ENCODE measurements at places on chromosomes 3 and 15.

GRCh38 chr3:132279030-132279429 is 38.2 kb upstream of the ACP3 start:
- DNase-seq, result no peak

GRCh38 chr3:184946917-184947316 is 135.0 kb downstream of the VPS8 start:
- DNase-seq, result no peak

DNA sequence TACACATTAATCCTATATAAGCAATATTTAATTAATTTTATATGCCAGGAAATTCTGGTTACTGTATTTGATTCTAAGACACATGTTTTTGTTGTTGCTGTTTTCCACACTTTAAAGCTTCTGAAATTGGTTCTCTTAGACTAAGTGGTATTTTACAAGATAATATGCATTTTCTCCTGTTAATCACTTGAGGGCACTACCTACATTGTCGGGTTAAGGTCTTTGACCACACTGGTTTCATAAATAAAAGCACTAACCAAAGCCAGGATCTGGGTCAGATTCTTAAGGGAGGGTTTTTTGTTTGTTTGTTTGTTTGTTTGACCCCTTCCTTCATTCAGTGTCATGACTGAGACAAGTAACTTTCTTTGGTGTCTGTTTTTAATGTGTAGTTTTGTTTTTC is 590.2 kb downstream of the RBMS3 start:
- DNase-seq, result no peak

GRCh38 chr3:45852828-45853227 is 10.9 kb upstream of the LZTFL1 start:
- no peak for DNase-seq

DNA sequence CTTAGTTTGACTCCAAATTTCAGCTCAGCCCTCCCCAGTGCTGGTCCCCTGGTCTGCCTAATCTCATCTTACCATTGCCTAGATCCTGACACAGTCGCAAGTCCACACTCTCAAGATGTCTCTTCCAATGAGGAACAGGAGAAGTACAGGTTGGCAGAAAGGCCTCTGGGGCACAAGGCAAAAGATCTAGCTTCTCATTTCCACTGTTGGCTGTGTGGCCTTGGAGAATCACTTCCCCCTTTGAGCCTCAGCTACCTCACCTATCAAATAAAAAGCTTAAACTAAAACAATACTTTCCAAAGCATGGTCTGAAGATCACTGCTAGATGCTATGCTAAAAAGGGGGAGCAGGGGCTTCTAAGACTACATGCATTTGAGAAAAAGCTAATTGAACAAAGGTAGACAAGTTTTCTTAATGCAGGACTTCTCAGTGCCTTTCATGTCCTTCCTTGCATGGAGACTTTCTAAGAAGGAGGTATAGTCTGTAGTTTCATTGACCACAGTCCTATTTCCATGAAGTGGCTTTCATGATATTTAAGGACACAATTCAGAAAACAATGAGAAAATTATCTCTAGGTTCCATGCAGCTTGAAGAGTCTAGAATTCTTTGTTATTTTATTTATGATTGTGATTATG is 118.0 kb upstream of the RAD18 start:
- DNase-seq, result no peak

- DNase-seq, result no peak
These were observed 192.0 kb downstream of the ATP10A start for GRCh38 chr15:25671132-25671531.

GRCh38 chr15:91652610-91653207 is 200.8 kb upstream of the SLCO3A1 start:
- DNase-seq, result no peak

GRCh38 chr3:65662095-65662494 is 376.6 kb downstream of the MAGI1 start:
- DNase-seq, result no peak

GRCh38 chr15:38050529-38051448 is 116.3 kb downstream of the TMCO5A start:
- no peak for DNase-seq

- DNase-seq, result no peak
These were observed 24.7 kb upstream of the TM4SF4 start for GRCh38 chr3:149449799-149450198.

DNA sequence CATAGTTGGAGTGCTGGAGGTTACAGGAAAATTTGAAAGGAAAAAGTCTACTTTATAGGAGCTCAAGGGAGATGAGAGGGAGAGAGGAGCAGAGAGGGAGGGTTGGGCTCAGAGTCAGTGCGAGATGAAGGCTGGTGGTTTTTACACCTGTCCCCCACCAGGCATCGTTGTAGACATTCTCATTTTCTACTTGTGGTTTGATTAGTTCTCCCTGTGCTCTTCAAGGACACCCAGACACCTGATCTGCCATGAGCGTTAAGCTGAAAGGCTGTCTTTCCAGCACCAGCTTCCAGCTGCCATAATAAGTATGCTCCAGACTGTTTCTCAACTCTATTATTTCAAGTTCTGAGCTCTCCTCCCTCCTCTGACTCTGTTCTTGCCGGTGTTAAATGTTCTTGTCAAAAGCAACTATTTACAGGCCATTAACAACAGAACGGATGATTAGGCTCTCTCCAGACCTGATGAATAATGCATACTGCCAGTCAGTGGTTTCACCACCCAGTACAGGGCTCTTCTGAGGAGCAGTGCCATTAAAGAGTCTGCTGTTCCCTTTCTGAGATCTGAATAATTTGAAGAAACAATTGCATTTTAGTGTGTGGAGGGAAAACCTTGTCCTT is 514.6 kb upstream of the MCTP2 start:
- DNase-seq, result no peak

- no peak for DNase-seq
These were observed 38.7 kb downstream of the SEMA3G start for GRCh38 chr3:52406231-52406661.

DNA sequence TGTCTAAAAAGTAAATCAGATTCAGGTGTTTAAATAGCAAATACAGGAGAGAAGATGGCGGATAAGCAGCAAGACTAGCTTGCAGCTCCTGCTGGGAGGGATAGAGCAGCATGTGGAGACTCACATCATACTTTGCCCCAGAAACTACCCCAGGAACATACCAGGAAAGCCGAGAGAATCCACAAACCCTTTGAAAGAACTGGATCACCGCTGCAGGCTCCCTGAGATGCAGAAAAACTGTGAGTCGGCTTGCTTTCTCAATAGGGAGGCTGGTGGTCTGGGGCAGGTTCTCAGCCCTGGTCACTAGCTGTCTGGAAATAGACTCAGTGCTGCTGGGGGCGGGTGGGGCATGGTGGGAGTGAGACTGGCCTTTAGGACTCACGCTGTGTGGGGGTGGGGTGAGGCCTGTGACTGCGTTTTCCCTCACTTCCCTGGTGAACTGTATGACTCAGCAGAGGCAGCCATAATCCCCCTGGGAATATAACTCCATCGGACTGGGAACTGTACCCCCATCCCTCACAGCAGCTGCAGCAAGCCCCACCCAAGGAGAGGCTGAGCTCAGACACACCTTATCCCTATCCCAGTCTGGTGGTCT is 142.8 kb downstream of the CNTN6 start:
- DNase-seq, result no peak

DNA sequence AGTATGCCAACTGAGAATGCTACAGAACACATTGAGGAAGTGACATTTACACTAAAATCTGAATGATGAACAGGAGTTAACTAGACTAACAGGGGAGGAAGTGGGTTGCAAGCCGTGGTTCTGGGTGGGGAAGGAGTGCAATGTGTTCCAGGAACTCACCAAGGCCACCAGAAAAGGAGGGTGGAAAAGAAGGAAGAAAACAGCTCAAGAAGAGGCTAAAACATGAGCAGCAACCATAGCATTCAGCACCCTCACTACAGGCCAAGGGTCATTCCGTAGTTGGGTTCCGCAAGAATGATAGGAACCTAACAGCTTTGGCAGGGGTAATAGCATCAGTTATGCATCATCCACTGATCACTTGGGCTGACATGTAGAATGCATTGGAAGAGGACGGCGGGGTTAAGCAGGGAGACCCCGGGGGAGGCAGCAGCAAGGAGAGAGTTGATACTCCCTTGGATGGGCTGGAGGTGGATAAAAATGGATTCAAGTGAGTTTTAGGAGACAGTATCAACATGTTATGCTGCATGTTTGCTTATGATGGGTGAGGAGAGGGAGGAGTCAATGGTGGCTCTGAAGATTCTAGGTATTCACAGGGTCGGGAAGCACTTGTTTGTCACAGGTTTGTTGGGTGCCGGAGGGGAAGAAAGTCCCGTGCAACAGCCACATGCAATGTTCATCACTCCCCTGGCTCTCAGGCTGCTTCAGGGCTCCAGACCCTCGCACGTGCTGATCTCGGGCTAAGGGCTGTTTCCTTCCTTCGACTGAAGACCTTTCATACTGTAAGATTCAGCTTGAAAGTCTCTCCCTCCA is 53.2 kb downstream of the LIPC start:
- peak; percentile 89 for DNase-seq

GRCh38 chr3:158058495-158059130 is 47.6 kb downstream of the SHOX2 start:
- no peak for DNase-seq

GRCh38 chr3:20846832-20847231 is 660.8 kb upstream of the SGO1 start:
- no peak for DNase-seq

GRCh38 chr15:41966920-41967465 is 5.4 kb downstream of the EHD4 start:
- no peak for DNase-seq

DNA sequence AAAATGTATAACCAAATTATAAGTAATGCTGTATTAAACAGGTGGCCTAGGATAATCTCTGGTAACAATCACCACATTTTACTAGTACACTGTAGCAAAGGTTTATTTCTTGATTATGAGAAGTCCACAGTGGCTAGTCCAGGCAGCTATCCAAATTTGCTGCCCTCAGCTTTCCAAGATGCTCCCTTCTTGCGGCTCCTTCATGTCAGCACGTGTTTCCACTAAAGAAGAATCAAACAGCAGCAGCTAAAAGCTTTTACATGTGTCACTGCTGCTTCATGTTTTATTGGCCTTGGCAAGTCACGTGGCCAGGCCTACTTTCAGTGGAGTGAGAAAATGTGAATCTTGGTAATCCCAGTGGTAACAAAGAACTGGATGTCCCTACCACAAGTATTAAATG is 5.6 kb upstream of the RBMS3 start:
- no peak for DNase-seq

Data from activated CD4-positive, alpha-beta T cell treated with anti-CD3 and anti-CD28 coated beads, Interleukin-2, amount 10 ng/mL, durations not matched to agents 24 days and 14 days (primary cell).